ENCODE measurements at places on chromosomes 7 and 10. TPM values are rescaled to one million over a fixed set of nuclear protein-coding genes. Genes with fewer than 3 reads are reported as not detected.

- H3K4me1 ChIP-seq = peaks cover 10% of the 10 kb centered on the region
- no peaks in the 10 kb centered on the region for H3K36me3 ChIP-seq
- no peak overlapping the region for H3K27ac ChIP-seq
- no peak overlapping the region for H3K4me3 ChIP-seq
Observed at GRCh38 chr10:114396464-114396863, 7.8 kb downstream of the AFAP1L2 start.

GRCh38 chr7:107208563-107208962, 39.8 kb downstream of the HBP1 start:
- H3K36me3 ChIP-seq = no peaks in the 10 kb centered on the region
- H3K27ac ChIP-seq = no peak overlapping the region
- H3K4me1 ChIP-seq = no peaks in the 10 kb centered on the region
- no peak overlapping the region for H3K4me3 ChIP-seq
- DNase-seq = no peak

Gene OR9A4
- total RNA-seq = not detected

Gene NRG3
- total RNA-seq = 4.3 TPM

Gene GNAT3
- not detected for total RNA-seq

Measured in H1 (cell line).